ENCODE measurements at places on chromosomes 4 and X. TPM values are rescaled to one million over a fixed set of nuclear protein-coding genes. Genes with fewer than 3 reads are reported as not detected.

XAGE3 gene
- total RNA-seq, result not detected

FREM3 gene
- total RNA-seq, result not detected

UGT8 gene
- not detected for total RNA-seq

SCRG1 gene
- not detected for total RNA-seq

KIT gene
- not detected for total RNA-seq

All from myometrial cell (primary cell).